Glomerular endothelial cell (primary cell): ENCODE measurements at places on chromosomes 4 and X. TPM values are rescaled to one million over a fixed set of nuclear protein-coding genes. Genes with fewer than 3 reads are reported as not detected.

DNA sequence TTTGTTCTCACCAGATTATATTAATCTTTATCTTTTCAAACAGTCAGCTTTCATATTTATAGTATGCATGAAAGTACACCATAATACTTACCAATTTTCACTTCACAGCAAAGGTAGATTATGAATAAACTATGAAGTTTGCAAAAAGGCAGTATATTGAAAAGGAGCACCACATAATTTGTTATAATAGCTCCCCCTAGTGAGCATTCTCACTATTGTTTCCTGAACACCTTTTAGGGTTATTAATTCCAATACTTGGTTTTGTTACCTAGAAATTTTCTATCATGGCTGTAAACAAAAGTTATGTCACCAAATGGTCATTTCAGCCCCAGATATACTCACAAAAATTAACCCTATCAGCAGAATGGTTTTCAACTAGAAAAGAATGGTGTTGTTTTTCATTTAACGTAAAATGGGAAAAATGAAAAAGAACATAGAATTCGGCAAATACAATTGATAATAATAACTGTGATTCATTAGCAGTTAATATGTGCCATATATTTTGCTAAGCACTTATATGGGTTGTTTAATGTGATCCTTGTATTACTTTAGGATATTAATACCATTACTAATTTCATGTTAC, 30.2 kb upstream of the NKX6-1 start:
- DNase-seq = no peak

DNA sequence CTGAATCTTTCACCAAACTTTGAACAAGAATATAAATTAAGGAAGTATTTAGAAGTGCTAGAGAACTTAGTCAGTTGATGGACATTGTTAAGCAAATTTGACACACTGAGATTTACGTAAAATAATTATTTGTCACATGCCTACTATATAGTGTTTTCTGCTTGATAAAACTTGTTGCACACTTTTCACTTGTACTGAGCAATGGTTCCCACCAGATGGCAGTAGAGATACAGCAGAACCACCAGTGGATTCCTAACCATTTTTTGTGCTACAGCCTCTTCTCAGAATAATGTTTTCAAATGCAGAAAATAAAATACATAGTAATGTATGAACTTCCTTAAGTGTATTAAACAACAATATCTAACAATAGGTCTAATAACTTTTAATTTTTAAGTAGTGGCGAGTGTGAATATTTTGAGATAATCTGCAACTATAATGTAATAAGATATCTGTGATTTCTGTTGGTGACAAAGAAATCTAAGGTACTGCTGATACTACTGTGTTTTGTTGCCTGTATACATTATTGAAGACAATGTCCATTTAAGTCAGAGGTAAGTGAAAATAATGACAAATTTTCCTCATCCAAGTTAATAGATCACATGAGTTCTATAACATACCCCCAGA, 81.2 kb downstream of the APOOL start:
- peak; percentile 9 for DNase-seq

GRCh38 chrX:120536061-120536460, 24.7 kb downstream of the CUL4B start:
- no peak for DNase-seq

- DNase-seq = no peak
Measured at GRCh38 chr4:166277401-166277800, 404.4 kb downstream of the TLL1 start.

- DNase-seq = no peak
Measured at GRCh38 chr4:110854021-110854678, 231.3 kb upstream of the PITX2 start.

DNA sequence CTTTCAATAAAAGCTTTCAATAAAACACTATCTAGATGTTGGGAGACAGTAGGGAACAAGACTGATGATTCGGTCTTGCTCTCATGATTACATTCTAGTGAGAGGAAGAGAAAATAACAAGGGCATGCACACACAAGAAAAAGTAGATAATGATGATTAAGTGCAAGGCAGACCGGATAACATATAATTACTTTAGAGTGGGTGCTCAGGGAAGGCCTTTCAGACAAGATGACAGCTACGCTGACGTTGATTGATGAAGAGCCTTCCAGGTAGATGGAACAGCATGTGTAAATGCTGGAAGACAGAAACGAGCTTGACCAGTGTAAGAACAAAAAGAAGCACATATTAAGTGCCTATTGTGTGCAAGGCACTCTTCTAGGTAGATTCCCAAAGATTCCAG, 43.4 kb downstream of the TXK start:
- no peak for DNase-seq

DNA sequence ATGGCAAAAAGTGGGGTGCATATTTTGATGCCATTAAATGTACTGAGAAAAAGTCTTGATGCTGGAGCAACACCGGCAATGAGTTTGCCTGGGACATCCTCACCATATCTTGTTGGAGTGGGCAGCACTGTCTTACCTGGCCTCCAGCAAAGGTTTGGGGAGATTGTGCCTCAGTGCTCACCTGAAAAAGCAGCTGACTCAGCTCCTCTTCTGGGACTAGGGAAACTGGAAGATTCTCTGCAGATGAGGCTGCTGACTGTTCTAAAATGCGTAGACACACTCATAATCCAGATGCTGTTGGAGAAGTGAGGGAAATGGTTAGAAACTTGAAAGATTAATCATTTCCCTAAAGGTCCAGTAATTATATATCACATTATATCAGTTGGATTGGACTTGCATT, 593.7 kb upstream of the HS3ST1 start:
- DNase-seq = no peak

DNA sequence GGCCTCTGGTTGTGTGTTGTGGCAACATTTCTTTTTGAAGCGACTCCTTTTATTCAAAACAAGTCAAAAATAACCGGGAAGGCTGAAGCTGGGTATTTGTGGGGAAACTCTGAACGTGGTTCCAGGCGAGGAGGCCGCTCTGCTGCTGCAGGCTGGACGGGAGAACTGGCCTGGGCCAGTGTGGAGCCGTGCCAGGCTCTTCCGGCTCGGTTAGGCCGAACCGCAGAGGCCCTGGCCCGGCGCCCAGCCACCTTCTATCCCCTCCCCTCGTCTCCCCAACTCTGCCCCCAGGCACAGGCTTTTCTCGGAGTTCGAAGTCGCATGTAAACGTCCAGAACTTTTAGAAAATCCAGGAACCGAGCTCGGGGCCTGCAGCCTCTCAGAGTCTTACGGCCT, 2.4 kb upstream of the BCOR start:
- DNase-seq = no peak

- no peak for DNase-seq
Measured at GRCh38 chr4:576991-577498, 950 bp upstream of the TMEM271 start.

DNA sequence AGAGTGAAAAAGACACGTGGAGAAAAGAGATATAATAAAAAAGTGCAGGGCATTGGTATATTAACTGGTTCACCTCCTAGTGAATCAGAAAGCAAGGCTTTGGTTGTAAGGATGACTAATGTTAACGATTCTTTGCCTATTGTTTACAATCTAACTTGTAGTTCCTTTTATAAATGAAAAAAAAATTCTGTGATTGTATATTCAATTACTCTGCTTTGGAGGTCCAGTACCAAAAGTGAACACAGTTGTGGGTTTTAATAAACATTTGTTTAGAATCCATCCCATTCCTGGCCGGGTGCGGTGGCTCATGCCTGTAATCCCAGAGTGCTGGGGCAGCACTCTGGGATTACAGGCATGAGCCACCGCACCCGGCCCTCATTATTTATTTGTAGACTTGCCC, 36.9 kb upstream of the PRSS12 start:
- no peak for DNase-seq

DNA sequence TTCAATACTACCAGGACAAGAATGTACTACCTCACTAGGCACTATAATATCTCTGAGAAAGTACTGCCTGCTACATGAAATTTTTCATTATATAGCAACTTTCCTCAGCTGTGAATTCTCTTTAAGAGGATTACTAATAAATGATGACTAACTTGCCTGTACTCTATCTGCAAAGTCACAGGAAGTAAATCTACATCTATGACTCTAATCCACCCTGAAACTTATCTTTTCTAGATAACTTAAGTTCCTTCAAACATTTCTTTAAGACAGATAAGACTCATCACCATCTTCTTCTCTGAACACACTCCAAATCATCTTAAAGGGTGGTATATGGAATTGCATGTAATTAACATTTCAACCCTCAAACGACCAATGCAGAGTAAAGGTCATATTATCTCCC, 28.8 kb downstream of the RPS6KA3 start:
- DNase-seq = no peak

GRCh38 chrX:30302956-30303355, 6.2 kb downstream of the NR0B1 start:
- no peak for DNase-seq

DNA sequence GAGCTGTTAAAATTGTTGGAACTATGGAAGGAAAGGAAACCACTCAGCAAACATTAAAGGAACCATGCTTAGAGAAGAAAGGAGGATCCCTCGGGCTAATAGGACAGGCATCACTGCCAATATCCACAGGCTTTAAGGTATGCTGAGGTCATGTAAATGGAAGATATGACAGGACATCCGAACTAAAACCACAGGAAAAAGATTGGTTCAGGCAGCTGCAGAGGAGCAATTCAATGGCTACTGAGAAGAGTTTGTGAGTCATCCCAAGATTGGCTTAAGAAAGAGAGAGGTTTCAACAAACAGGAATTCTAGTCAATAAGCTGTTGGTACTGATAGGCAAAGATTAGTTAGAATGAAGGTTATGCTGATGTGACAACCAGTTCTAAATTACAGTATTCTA, 106.4 kb upstream of the FAM241A start:
- no peak for DNase-seq

GRCh38 chr4:77026322-77026704, 49.5 kb downstream of the CCNI start:
- no peak for DNase-seq

DNA sequence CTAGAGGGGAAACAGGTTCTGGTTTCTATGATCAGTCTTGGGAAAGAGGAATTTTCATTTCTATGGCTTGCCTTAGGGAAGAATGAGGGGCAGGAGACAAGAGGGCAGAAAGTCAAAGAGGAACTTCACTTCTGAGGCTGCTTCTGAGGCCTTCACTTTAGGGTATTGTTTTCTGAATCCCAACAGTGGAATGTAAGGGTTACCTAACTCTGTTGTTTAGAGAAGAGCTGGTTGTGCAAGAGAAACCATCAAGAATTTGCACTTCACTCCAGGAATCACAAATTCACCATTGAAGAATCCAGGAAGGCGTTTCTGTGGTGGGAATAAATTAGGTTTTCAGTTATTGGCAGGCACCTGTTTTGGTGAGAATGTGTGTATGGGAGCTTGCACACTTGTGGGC, 126.7 kb upstream of the AMOT start:
- no peak for DNase-seq

GRCh38 chrX:148815218-148815961, 315.0 kb downstream of the AFF2 start:
- no peak for DNase-seq

FATE1 gene
- 0.41 TPM in 1 of 2 replicates, not detected in the other for total RNA-seq

HS3ST1 gene
- 0.87 and 2.5 TPM in 2 replicates for total RNA-seq

SOX3 gene
- total RNA-seq = not detected in 2 replicates

SH3D19 gene
- 73.4 and 79.8 TPM in 2 replicates for total RNA-seq

COL4A6 gene
- 5.7 and 8.1 TPM in 2 replicates for total RNA-seq

NUDT11 gene
- total RNA-seq = 4.7 and 6.9 TPM in 2 replicates

TMEM164 gene
- total RNA-seq = 11.0 and 12.0 TPM in 2 replicates

FAM47E gene
- total RNA-seq = 0.44 TPM in 1 of 2 replicates, not detected in the other

BEND2 gene
- not detected in 2 replicates for total RNA-seq

CLDN22 gene
- not detected in 2 replicates for total RNA-seq

ETDC gene
- total RNA-seq = not detected in 2 replicates

G6PD gene
- 81.1 and 102 TPM in 2 replicates for total RNA-seq

NMU gene
- total RNA-seq = 0.58 and 1.7 TPM in 2 replicates
